ENCODE measurements at places on chromosomes 1 and 21. TPM values are rescaled to one million over a fixed set of nuclear protein-coding genes. Genes with fewer than 3 reads are reported as not detected.

The POTED gene
- not detected for total RNA-seq

The CDA gene
- total RNA-seq = not detected

The ADAM30 gene
- not detected for total RNA-seq

The MR1 gene
- total RNA-seq = 0.46 TPM

The C1orf185 gene
- total RNA-seq = not detected

The KRTAP25-1 gene
- not detected for total RNA-seq

The ANGPTL1 gene
- total RNA-seq = 1.8 TPM

The AK5 gene
- 64.4 TPM for total RNA-seq

The YOD1 gene
- total RNA-seq = 25.1 TPM

The GSTM2 gene
- total RNA-seq = 33.0 TPM

The KRTAP21-2 gene
- total RNA-seq = not detected

The TIPRL gene
- 81.4 TPM for total RNA-seq

The CELA3A gene
- total RNA-seq = not detected

The PRRX1 gene
- 10.6 TPM for total RNA-seq

The NUAK2 gene
- 0.92 TPM for total RNA-seq

The TMPRSS2 gene
- total RNA-seq = under 0.01 TPM

The RBM15 gene
- 42.4 TPM for total RNA-seq

The IFI44 gene
- total RNA-seq = 35.1 TPM

The UBL4B gene
- not detected for total RNA-seq

The EDEM3 gene
- 79.4 TPM for total RNA-seq

The RAB25 gene
- total RNA-seq = not detected

The SLAMF1 gene
- not detected for total RNA-seq

The HSD3B1 gene
- not detected for total RNA-seq

The BSND gene
- total RNA-seq = not detected

The TMEM81 gene
- 3.9 TPM for total RNA-seq

The OR10J1 gene
- total RNA-seq = not detected

The AMY1A gene
- not detected for total RNA-seq

The FNDC10 gene
- total RNA-seq = 8.3 TPM

The TCHHL1 gene
- not detected for total RNA-seq

The SGIP1 gene
- total RNA-seq = 79.6 TPM

The IVL gene
- total RNA-seq = not detected

The SLC30A1 gene
- 29.5 TPM for total RNA-seq

All from diencephalon (tissue), 1 donor.